ENCODE measurements at places on chromosomes 16 and 17.

DNA sequence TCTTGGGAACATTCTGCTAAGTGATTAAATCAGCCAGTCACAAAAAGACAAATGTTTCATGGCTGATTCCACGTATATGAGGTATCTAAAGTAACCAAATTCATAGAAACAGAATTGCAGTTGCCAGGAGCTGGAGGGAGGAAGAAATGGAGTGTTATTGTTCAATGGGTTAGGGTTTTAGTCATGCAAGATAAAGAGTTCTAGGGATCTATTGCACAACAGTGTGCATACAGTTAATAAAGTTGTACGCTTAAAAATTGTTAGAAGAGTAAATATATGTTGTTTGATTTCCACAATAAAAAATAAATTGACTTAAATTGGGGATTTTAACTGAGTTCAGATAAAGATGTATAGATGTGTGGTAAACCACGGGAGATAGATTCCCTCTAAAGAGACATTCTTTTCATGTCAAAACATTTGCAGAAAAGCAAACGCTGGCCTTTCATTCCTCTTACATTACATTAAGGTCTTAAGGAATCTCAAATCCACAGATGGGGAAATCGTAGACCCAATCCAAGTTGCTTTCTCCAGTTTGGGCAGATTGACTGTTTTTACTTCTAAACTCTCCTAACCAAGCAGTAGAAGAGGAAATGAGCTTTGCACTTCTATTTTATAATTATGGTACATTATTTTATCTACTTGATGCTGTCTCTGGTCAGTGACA lies 4.6 kb downstream of the PRDM7 start:
- H3K27me3 ChIP-seq, result no peaks in the 10 kb centered on the region
- no peak for DNase-seq
- no peak overlapping the region for H3K4me3 ChIP-seq
- H3K36me3 ChIP-seq, result no peaks in the 10 kb centered on the region

DNA sequence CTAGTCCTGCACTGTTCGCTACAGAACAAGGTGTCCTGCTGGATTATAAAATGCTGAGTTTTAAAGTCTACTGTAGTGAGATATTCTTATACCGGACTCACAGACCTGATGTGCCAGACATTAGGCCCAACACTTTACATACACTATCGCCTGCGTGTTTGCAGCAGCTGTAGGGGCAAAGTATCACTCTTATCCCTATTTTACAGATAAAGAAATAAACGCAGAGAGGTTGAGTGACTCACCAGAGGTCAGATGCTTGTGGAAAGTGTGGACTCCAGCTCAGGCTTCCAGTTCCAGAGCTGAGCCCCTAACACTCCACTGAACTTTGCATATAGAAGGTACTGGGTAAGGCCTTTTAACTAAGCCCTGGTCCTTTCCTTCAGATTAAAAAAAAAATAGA lies 47.4 kb downstream of the PLXDC1 start:
- no peak overlapping the region for H3K27ac ChIP-seq
- no peak for DNase-seq
- no peaks in the 10 kb centered on the region for H3K36me3 ChIP-seq
- H3K27me3 ChIP-seq, result no peaks in the 10 kb centered on the region

DNA sequence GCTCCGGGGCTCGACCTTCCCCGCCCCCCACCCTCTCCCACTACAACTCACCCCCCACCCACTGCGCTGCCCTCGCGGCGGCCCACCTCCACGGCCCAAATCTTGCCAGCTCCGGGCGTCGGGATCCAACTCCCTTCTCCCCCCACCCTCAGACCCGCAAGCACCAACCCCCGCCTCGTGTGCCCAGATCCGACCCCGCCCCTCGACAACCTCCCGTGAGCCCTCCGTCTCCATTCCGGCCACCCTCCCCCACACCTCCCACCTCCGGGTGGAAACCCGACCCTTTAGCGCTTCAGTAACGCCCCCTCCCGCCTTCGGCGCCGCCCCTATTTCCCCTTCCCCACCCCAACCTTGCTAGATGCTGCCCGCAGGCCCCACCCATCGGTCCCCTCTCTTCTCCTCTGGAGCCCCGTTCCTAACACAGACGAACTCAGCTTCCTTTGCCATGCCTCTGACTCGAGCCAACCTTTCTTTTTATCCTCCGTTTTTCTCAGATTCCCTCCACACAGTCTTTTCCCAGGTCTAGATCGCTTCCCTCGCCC lies 717 bp downstream of the UBE2Z start:
- H3K27me3 ChIP-seq, result no peaks in the 10 kb centered on the region
- peak; percentile 79 for DNase-seq
- peak overlapping the region; percentile 91 for H3K27ac ChIP-seq
- H3K4me1 ChIP-seq, result peaks cover 29% of the 10 kb centered on the region
- peak overlapping the region; percentile 73 for H3K4me3 ChIP-seq

DNA sequence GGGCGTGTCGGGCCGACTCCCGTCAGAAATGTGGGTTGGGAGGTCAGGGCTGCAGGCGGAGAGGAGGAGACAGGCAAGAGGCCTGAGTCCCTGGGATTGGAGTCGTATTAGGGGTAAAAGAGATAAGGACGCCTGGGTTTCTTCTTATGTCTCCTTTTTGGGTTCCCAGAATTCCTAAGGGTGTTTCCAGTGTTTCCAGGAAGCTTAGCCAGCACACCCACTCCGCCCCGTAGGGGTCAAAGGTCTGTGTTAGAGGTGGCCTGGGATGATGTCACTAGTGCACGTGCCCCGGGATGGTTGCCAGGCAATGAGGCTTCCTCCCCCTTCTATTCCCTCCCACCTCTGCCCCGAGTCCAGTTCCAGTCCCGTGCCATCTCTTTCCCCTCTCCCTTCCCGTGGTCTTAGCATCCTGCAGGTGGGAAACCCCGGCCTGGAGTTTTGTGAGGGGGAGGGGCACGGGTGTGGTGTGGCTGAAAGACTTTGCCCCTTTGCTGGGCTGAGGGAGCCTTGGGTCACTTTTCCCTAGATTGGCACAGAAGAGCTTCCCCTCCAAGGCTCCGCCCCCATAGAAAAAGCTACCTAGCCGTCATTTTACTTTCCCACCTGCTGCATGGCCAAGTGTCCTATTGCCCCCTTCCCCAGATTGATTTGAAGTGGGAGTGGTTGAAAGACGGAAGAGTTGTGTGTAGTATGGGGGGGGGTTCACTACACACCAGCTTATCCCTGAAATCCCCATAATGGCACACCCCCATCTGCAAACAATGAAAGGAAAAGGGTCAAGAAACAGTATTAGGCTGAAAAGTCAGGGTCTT lies 2.8 kb downstream of the KDM6B start:
- peaks cover 56% of the 10 kb centered on the region for H3K4me1 ChIP-seq
- peak; percentile 72 for DNase-seq

GRCh38 chr16:89042711-89043551 lies 50.7 kb upstream of the ACSF3 start:
- no peaks in the 10 kb centered on the region for H3K36me3 ChIP-seq
- H3K27ac ChIP-seq, result no peak overlapping the region

GRCh38 chr16:4613636-4614570 lies 785 bp downstream of the UBALD1 start:
- peaks cover 38% of the 10 kb centered on the region for H3K4me1 ChIP-seq
- H3K27me3 ChIP-seq, result no peaks in the 10 kb centered on the region
- peak overlapping the region; percentile 64 for H3K4me3 ChIP-seq
- no peak for DNase-seq
- H3K27ac ChIP-seq, result peak overlapping the region; percentile 78
- H3K36me3 ChIP-seq, result no peaks in the 10 kb centered on the region

- peaks cover 74% of the 10 kb centered on the region for H3K36me3 ChIP-seq
- no peaks in the 10 kb centered on the region for H3K27me3 ChIP-seq
- DNase-seq, result no peak
- H3K4me3 ChIP-seq, result no peak overlapping the region
- no peak overlapping the region for H3K27ac ChIP-seq
- H3K4me1 ChIP-seq, result peaks cover 50% of the 10 kb centered on the region
Measured at GRCh38 chr16:56939801-56940200, 7.9 kb downstream of the HERPUD1 start.

- H3K27me3 ChIP-seq, result peaks cover 30% of the 10 kb centered on the region
- H3K4me1 ChIP-seq, result peaks cover 4% of the 10 kb centered on the region
- no peak overlapping the region for H3K4me3 ChIP-seq
- H3K36me3 ChIP-seq, result no peaks in the 10 kb centered on the region
- DNase-seq, result no peak
- no peak overlapping the region for H3K27ac ChIP-seq
Measured at GRCh38 chr17:40801157-40801556, 1.4 kb upstream of the KRT28 start.

GRCh38 chr16:88695218-88695617 lies 8.9 kb upstream of the SNAI3 start:
- H3K27me3 ChIP-seq, result no peaks in the 10 kb centered on the region
- no peak overlapping the region for H3K4me3 ChIP-seq
- peaks cover 59% of the 10 kb centered on the region for H3K4me1 ChIP-seq

DNA sequence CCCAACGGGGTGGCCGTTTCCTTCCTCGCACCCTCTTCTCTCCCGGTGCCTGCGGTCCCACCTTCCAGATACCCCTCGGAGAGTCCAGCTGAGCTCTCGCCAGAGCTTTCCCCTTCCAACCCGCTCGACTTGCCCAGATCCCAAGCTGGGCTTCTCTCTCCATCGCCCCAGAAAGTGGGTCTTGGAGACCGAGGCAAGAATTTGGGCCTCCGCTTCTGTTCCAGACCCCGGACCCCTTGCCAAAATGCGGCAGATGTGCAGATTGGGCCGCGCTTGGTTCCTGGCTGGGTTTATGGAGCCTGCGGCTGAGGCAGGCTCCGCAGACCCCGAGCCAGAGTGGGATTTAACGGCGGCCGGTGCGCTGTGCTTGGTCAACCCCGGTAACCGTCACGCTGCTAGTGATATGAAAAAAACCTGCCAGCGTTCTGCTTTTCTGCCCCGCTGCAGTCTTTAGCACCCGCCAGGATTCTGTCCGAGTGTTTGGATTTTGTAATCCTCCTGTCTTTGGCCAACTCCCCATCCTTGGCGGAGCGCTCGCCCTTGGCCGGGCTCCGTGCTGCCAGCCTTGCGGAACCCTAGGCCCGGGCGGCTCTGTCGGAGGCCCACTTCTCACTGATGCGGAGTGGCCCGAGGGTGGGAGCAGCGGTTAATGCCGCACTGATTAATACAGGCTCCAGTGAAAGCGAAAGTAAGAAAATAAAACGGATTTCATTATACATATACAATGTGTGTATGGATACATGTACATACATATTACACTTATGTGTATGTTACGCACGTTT lies 754 bp upstream of the SLFN11 start:
- no peaks in the 10 kb centered on the region for H3K36me3 ChIP-seq
- H3K4me3 ChIP-seq, result peak overlapping the region; percentile 97
- peak overlapping the region; percentile 87 for H3K27ac ChIP-seq
- peaks cover 4% of the 10 kb centered on the region for H3K4me1 ChIP-seq
- DNase-seq, result peak; percentile 36
- H3K27me3 ChIP-seq, result no peaks in the 10 kb centered on the region

DNA sequence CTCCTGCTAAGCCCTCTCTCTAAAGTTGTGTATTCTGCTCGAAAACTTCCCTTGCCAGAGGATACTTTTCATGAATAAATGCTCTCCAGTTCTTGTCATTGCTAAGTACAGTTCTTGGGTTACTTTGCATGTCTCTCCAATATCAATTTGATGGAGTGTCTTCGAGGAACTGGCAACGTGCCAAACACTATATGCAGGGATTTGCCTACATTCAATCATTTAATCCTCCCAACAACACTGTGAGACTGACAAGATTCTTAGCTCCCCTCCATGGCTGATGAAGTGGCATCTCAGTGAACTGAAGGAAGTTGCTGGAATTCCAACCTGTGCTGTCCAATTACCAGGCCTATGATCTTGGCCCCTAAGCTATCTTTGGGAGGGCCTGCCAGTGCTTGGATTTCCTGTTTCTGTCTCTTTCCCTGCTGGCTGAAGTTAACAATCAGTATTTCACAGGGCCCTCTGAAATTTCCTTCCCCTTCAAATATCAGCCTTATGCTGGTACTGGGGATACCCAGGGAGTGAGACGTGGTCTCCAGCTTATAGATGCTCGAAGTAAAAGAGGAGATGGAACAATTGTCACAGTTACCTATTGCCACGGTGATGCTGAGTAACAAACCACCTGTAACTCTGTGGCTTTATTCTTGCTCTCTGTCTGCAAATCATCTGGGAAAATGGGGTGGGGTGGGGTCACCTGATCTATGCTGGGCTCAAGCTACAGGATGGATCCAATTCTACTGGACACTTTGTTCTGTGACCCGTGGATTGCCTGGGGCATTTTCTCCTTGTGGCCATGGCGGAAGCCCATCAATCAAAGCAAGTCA lies 19.4 kb upstream of the CRISPLD2 start:
- H3K4me3 ChIP-seq, result no peak overlapping the region
- no peak for DNase-seq
- no peaks in the 10 kb centered on the region for H3K36me3 ChIP-seq
- H3K27ac ChIP-seq, result no peak overlapping the region

DNA sequence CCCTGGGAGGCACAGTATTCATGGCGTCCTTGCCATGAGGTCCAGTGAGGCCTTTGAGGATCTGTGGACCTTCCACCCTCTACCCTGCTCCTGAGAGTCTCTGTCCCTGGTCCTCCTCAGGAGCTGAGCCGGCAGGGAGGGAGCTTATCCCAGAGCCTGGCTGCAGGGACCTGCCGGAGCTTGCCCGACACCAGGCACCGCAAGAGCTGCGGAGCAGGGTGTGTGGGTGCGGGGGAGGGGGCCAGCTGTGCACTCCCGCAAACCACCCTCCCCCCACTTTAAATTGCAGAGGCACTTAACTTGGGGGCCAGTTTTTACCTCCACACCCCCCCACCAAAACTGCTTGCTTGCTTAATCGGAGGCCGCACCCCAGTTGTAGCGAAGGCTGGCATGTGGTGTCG lies 609 bp upstream of the ZNF750 start:
- no peaks in the 10 kb centered on the region for H3K27me3 ChIP-seq
- H3K4me1 ChIP-seq, result no peaks in the 10 kb centered on the region
- no peak overlapping the region for H3K4me3 ChIP-seq
- no peak overlapping the region for H3K27ac ChIP-seq
- DNase-seq, result no peak

- peaks cover 85% of the 10 kb centered on the region for H3K4me1 ChIP-seq
- peak overlapping the region; percentile 83 for H3K27ac ChIP-seq
- no peak for DNase-seq
Measured at GRCh38 chr16:11561454-11561805, 25.3 kb downstream of the LITAF start.

DNA sequence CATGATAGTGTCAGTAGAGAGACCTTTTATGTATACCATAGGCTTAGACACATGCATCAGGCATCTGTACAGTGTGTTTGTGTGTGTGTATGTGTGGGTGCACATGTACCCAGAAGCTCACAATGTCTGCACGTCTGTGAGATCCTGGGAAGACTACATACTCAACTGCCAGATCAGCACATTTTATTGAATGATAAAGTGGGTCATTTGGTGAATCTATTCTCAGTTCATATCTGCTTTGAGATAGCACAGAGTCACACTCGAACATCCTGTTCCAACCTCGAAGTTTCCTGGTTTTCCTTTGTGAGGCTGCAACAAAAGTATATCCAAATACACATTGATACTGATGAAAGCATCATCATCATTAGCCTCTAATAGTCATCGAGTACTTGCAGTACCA lies 63.6 kb downstream of the MAF start:
- no peak overlapping the region for H3K4me3 ChIP-seq
- no peaks in the 10 kb centered on the region for H3K36me3 ChIP-seq
- H3K27ac ChIP-seq, result no peak overlapping the region
- no peaks in the 10 kb centered on the region for H3K27me3 ChIP-seq
- no peaks in the 10 kb centered on the region for H3K4me1 ChIP-seq

Measured in CD8-positive, alpha-beta memory T cell (primary cell).